IPS DF 19.7 (cell line): ENCODE measurements at places on chromosomes 5 and 9.

- DNase-seq, result no peak
Measured at GRCh38 chr5:173919443-173919842, 31.3 kb downstream of the CPEB4 start.

GRCh38 chr5:2186472-2187015 lies 303.8 kb upstream of the IRX4 start:
- DNase-seq, result no peak

DNA sequence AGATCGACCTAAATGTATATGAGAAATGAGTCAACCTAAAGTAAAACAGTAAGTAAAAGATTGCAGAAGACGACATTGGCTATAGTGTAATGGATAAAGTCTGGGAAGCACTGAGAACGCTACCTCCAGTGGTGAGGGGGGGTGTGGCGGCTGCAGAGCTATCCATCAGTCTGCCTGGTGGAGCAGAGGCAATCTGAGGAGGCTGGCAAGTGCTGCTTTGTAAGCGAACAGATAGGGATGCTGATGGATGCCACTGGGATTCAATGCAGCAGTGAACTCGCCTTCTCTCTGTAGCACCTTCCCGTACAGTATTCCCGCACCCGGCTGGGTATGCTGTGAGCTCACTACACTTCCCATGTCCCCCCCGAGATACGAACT lies 261.5 kb downstream of the NSG2 start:
- DNase-seq, result no peak

GRCh38 chr5:172612771-172613170 lies 28.3 kb upstream of the NEURL1B start:
- no peak for DNase-seq

GRCh38 chr5:96280946-96281393 lies 152.1 kb downstream of the PCSK1 start:
- DNase-seq, result no peak

GRCh38 chr9:105296877-105297287 lies 52.4 kb downstream of the SLC44A1 start:
- DNase-seq, result no peak

DNA sequence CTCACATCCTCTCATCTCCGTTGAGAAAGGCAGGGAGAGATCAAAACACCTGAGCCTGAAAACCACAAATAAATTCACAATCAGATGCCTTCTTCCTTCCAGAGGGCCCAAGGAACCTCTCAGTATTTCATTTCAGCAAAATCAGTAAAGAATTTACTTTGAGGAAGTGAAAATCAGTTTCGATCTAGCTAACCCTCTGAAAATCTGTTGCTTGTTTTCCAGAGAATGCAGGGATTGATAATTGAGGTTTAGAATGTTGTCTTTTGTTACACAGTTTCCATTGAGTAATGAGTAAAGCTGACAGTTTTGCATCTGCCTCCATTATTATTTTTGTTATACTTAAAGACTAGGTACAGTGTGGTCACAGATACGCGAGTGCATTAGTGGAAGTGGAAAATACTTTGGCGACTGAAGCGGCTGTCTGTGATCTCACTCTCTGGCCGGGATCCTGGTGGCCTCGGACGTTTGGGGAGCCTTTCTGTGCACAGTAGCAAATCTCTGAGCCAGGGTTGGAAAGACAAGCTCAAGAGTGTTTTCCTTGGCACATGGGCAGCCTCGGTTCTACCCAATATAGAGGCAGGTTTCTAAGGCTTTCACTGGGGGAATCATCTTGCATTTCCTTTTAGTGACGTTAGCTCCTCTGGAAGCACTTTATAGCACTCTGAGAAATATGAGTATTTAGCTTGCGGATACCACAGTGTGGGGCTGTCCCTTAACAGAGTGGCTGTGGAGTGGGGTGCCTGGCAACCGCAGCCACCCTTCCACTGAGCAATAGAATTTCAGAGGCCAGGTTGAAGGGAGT lies 32.2 kb upstream of the ANGPTL2 start:
- DNase-seq, result no peak

DNA sequence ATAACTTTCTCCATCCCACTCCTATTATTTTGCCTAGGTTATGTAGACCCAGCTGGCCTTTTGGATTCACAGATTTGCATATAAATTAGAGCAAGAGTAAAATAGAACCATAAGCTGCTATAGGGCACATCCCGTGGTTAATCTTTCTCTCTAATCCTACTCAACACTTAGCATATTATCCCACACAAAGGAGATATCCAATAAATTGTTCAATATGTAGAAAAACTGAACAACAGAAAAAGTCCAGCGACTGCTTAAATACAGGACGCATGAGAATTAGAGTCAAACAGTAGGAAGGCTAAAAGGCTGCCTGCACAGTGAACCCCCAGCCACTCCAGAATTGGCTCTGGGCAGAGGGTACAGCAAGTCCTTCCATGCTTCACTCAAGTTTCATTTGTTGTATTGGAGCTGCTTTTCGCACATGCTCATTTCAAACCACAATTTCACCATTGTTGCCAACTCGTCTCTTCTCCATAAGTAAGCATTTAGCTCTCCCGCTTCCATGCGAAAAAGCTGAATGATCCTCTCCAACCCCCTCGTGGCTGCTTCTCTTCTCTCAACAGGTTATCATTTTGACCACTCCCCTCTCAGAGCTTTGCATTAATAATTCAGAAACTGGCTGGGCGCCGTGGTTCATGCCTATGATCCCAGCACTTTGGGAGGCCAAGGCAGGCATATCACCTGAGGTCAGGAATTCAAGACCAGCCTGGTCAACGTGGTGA lies 14.1 kb upstream of the IQGAP2 start:
- DNase-seq, result no peak

DNA sequence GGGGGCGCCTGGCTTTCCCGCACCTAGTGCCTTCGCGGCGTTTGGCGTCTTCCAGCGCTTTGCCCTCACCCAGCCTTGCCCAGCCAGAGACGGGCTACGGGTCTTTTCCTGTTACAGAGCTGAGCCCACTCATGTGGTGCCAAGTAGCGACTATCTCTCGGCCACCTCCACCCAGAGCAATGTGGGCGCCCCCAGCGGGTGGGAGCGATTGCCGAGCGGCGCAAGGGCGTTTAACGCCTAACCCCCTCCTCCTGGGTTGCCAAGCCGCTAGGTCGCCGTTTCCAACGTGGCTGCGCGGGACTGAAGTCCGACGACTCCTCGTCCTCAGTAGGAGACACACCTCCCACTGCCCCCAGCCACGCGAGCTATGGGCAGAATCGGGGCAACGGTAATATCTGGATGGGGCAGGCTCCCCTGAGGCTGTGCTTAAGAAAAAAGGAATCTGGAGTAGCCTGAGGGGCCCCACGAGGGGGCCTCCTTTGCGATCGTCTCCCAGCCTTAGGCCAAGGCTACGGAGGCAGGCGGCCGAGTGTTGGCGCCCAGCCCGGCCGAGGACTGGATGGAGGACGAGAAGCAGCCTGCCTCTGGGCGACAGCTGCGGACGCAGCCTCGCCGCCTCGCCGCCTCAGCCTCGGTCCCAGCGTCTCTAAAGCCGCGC lies 5.8 kb downstream of the TLX3 start:
- no peak for DNase-seq

GRCh38 chr5:140785905-140786686 lies at the start of gene PCDHA1:
PCDHA1 (plus strand) TSS chr5:140786140.
- DNase-seq, result no peak

DNA sequence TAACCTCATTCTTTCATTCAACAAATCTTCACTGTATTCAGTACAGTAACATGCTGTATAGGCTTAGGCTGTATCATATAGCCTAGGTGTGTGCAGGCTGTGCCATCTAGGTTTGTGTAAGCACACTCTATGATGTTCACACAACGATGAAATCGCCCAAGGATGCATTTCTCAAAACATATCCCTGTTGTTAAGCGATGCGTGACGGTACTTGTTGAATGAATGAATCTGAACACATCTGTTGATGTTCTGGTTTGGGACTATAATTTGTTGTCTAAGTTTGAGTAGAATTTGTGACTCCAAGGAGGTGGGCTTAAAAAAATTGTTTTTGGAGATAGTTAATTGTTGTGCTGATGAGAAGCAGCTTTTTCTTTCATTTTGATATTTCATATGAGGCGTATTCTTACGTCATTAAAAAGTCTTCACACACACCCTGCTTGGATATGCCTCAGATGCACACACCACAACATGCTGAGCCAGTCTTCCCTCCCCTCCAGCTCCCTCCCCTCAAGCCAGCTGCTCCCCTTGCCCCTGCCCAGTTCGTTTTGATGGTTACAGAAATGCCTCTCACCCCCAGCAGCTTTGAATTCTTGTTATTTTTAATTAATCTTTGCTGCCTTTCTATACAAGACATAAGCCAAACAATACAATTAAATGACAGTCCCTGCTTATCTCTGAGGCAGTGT lies 5.5 kb upstream of the PSAT1 start:
- DNase-seq, result no peak

DNA sequence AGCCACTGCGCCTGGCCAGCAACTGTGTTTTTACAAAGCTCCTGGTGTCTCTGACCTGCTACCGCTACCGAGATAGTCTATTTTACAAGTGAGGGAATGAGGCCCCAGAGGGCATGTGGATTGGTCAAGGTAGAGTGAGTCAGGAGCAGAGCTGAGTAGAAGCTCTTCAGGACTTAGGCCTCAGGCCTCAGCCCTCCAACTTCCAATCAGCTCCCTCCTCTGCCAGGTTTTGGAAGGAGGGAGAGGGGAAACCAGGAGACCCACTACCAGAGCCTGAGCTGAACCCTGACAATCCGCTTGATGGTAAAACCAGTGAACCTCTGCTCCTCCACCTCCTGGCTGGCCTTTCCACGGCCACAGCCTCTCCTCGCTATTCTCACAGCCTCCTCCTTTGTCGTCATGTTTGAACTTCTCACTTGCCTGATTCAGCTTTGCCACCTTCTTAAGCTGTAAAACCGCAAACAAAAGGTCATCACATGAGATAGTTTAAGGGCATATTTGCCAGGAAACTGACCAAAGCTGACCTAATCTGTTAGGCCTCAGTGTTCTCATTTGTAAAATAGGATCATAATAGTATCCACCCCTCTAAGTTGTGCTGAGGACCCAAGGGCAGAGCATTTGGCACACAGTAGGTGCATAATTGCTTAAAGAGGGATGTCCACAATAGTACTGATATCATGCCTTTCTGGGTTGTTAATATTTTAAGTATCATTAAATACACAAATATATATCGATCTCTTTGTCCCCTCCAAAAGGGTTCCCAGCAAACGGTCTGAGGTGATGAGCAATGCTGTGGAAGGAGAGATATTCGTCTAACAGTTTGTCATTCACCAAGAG lies 1.7 kb downstream of the TRAF1 start:
- DNase-seq, result no peak

- DNase-seq, result no peak
Measured at GRCh38 chr5:68499987-68500386, 284.4 kb downstream of the PIK3R1 start.

- DNase-seq, result no peak
Measured at GRCh38 chr5:67416986-67417385, 220.4 kb upstream of the CD180 start.

- DNase-seq, result peak; percentile 45
Measured at GRCh38 chr5:80711938-80712337, 57.2 kb upstream of the DHFR start.

DNA sequence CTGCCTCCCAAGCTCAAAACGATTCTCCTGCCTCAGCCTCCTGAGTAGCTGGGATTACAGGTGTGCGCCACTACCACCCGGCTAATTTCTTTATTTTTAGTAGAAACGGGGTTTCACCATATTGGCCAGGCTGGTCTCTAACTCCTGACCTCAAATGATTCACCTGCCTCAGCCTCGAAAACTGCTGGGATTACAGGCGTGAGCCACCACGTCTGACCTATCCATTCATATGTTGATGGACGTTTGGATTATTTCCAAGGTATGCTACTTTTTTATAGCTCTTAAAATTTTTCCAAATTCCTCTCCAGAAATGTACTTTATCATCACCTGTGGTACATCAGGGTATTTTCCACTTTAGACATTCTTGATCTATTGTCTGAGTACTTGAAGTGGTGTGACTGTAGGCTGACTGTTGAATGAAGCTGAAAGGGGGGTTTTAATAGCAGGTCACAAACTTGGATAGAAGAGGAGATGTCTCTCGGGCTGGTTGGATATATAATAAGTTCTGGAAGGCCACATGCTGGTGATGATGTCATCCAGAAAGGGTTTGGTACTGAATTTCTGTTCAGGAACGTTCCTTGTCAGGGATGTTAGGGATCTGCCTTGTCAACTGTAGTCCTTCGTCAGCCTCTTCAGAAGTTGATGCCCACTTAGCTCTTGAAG lies 7.4 kb downstream of the CTNNA1 start:
- DNase-seq, result no peak

GRCh38 chr9:107288701-107289100 lies 5.6 kb downstream of the RAD23B start:
- DNase-seq, result no peak

DNA sequence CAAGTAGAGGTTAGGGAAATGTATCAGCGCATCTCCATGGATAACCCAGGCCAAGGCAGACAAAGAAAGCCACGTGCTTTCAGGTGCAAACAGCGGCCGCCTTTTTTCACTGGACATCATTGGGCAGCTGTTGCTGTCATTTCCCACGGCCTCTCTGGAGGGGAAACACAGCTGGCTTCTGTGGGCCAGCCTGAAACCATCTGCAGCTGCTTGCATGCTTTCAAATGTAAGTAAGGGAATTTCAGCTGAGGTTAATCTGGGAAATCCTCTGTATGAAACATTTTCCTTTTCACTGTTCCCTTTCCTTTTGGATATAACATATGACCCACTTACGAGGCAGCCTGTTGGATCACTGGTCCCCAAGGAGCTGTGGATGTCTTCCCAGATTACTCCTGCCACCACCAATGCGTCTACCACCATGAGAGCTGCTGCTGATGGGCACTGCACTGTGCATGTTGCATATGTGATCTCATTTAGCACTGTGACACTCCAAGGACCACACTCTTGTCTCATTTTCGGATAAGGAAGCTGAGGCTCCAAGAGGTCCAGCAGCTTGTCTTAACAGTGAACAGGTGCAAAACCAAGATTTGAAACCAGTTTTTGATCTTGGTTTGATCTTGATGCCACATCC lies 106.3 kb downstream of the C9orf152 start:
- DNase-seq, result no peak

GRCh38 chr9:18910916-18911315 lies 122.1 kb downstream of the SAXO1 start:
- no peak for DNase-seq

DNA sequence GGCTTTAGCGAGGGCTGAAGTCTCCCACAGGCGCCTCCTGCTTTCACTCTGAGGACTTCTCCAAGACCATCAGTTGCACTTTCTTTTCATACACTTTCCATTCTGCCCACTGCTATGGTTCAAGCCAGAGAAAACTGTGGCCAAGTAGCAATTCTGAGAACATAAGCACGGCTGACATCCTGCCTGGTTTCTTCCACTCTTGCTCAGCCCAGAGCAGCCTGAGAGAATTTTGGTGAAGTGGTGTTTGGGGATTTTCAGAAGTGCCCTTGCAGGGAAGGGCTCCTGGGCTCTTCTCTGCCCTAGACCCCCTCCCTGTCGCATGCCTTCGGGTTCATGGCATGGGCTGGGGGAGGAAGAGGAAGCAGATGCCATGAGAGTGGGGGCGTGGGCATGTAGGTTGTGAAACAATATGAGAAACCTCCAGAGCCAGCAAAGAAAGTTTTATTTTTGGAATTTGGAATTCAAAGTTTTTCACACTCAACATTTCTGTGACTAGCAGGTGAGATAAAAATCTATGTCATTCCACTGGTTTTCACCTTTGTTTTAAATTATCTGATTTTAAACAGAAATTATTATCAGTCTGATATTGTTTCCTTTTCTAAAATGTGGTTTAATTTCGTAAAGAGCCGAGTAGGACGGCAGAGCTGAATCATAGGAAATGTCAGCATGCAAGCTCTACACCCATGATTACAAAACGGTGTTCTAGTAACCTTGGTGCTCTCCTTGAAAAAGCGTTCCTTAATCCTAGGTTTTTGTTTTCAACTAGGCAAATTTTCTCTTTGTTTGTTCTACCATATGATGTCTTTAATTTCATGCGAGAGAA lies 27.8 kb upstream of the TNFSF8 start:
- DNase-seq, result no peak
